Bronchial epithelial cell (primary cell): ENCODE measurements at places on chromosomes 6 and 20.

DNA sequence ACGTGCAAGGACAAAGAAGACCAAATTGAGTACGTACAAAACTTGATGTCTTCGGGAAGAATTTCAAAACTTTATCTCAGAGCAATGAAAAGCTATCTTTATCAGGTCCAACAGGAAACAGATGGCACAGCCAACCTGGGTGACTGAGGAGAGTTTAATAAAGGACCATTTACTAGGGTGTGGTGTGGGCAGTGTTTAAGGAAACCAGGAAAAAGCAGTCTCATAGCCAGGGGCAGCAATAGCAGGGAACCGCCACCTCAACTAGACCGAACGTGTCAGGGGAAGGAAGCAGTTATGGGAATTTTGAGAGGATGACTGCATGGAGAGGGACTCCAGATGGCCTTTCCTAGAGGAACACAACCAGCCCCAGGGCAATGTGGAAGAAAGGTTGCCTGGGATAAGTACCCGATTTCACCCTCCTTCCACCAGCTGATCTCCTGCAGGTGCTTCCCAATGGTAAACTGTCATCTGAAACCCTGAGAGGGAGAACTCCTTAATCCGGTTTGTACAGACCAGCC, 15.2 kb upstream of the TAAR5 start:
- peak; percentile 17 for DNase-seq

- no peak for DNase-seq
These were observed 22.2 kb downstream of the TNXB start for GRCh38 chr6:32086661-32087573.

GRCh38 chr6:153231048-153231646, 100.1 kb upstream of the RGS17 start:
- DNase-seq: peak; percentile 48

- DNase-seq: peak; percentile 24
These were observed 34.9 kb upstream of the ALDH8A1 start for GRCh38 chr6:134984821-134985220.

GRCh38 chr20:32064667-32065066, 12.6 kb downstream of the HCK start:
- no peak for DNase-seq

DNA sequence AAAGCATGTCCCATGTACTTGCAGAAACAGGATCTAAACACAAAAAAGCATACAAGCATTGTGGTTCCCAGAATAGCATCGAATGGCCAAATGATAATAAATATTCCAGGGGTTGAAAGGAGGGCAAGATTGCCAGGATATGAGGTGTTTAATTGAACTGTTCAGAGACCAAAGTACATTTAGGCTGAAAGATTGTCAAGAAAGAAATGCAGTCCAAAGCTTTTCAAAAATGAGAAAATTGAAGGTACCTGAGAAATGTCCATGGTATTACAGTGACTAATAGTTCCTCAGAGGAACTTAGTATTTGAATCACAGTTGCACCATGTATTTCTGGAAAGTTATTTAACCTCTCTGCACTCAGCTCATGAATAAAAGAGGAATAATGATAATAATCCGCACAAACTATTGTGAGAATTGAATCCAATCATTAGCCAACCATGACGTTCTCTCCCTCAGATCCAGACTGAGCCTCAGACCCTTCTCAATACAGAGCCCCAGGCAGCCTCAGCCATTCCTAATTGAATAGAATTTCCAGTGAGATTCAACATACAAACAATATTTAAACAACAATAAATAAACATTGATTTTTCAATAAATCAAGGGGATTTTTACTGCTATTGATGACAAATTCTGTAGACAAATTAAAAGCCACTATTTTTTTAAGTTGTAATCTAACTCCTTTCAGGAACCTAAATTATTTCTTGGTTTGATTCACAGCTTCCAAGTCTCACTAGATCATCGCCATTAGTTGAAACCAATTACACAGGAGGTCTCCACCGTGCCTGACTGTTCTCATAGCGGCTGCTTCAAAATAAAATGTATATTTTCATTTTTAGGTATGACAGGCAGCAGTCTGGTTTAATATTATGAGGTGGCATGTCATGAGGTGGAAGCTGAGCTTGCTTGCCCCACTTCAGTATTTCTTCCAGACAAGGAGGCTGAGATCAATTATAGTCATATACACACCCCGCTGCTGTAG, 144.3 kb upstream of the TENT5A start:
- DNase-seq: no peak

DNA sequence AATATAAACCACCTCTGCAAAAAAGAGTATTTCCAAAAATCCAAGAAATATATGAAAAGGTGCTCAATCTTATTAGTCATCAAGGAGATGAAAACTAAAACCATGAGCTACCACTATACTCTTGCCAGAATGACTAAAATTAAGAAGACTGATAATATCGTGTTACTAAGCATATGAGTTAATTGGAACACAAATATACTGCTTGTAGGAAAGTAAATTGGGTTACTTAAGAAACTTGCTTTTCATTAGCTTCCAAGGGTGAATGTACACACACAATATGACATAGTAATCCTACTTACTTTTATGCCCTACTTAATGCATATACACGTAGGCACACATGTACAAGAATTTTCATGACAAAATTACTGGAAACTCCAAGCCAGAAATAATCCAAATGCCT, 3.4 kb downstream of the THEMIS start:
- peak; percentile 12 for DNase-seq

GRCh38 chr20:41476013-41476441, 109.4 kb upstream of the EMILIN3 start:
- peak; percentile 90 for DNase-seq
